ENCODE measurements at places on chromosomes 16 and 17.

DNA sequence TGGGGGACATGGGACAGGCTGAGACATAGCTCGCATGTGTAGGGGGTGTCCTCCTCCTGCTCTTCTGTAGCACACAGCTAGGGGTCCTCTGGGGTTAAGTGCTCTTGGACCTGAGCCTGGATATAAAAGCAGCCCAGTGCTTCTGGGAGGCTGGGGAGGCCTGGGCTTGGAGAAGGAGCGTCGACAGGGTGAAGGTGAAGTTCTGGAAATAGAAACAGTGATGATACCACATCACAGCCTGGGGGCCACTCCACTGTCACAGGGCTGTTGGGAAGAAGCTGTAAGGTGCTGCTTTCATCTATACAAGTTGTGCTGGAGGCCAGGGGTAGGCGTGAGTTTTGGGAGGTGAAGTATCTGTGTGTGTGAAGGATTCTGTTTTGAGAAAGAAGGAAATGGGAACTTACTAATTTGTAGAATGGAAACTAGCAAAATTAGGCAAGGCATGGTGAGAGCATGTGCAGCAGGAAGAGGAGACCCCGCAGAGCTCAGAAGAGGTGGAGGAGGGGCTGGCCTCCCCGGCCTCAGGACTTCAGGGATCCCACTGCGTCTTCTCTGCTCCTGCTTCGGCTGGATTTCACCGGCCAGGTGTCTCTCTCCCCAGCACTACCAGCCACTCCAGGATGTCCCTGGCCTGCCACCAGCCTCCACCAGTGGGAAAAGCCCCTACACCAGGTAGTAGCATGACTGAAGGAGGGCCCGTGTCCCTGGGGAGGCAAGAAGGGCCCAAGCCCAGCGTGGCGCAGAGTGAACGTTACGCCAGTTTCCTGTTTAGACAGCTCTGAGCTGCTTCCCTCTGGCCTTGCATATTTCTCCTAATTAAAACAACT lies 19.4 kb downstream of the PLCG2 start:
- DNase-seq: peak; percentile 7

GRCh38 chr17:50263331-50264262 lies 10.7 kb upstream of the TMEM92 start:
- DNase-seq: no peak

DNA sequence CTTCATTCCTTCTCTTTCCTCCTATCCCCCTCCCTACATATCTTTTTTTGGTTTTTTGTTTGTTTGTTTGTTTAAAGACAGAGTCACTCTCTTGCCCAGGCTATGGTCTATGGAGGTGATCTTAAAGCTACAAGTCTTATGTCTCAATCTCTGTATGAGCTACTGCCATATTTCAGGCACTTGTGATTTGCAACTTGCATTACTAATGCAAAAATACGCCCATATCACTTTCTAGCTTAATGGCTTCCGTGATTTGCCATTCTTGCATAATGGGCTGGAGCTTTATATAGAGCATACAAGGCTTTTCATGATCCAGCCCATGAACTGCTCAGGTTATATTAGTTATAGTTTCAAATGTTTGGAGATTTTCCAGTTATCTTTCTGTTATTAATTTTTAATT lies 7.5 kb downstream of the CFAP97D1 start:
- DNase-seq: no peak

- no peak for DNase-seq
These were observed 19.3 kb downstream of the PEMT start for GRCh38 chr17:17572010-17572785.

GRCh38 chr17:77324227-77324626 lies 183.5 kb downstream of the SEC14L1 start:
- DNase-seq: no peak

- peak; percentile 85 for DNase-seq
These were observed 27.2 kb upstream of the SHISA9 start for GRCh38 chr16:12874186-12874585.

DNA sequence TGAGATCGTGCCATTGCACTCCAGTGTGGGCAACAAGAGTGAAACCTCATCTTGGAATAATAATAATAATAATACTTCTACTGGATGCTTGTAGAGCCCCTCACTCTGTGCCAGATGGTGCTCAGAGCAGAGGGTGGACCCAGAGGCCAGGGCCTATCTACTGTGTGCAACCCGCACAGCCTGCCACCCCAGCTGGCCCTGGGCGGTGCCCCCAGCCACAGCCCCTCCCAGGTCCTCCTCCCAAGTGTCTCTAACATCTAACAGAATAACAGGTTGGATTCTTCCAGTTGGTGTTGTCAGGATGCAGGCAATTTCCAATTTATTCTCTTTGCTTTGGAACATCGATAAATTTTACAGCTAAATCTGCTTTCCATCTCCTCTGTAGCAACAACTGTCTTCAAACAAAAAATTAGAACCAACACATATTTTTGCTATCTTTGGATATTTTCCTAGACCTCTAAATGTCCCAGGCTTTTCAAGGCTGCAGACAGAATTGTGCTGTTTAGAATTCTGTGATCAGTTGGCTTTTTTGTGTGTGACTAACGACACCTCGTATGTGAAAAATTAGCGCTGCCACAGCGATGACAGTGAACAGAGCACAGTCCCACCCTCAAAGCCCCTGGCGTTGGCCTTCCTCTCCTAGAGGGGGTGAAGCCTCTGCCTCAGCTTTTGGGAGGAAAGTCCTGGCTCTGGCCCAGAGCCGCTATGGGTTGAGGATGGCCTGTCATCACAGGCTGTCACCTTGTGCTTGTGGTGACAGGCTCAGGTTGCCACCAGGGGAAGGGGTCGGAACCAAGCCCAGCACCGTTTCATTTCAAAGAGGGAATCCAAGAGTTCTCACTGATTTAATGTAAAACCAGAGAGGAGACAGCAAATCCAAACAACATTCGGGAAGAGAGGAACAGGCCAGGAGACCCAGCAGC lies 7.6 kb upstream of the EVPL start:
- peak; percentile 24 for DNase-seq

- no peak for DNase-seq
These were observed 4.6 kb downstream of the MGAT5B start for GRCh38 chr17:76872874-76873221.

- no peak for DNase-seq
These were observed 3.3 kb upstream of the AXIN2 start for GRCh38 chr17:65564793-65565192.

GRCh38 chr17:59666235-59666634 lies 41.0 kb downstream of the PTRH2 start:
- DNase-seq: no peak

GRCh38 chr17:75338335-75338734 lies 49.1 kb upstream of the SLC25A19 start:
- peak; percentile 39 for DNase-seq

GRCh38 chr16:49468611-49469310 lies 95.2 kb downstream of the C16orf78 start:
- no peak for DNase-seq

DNA sequence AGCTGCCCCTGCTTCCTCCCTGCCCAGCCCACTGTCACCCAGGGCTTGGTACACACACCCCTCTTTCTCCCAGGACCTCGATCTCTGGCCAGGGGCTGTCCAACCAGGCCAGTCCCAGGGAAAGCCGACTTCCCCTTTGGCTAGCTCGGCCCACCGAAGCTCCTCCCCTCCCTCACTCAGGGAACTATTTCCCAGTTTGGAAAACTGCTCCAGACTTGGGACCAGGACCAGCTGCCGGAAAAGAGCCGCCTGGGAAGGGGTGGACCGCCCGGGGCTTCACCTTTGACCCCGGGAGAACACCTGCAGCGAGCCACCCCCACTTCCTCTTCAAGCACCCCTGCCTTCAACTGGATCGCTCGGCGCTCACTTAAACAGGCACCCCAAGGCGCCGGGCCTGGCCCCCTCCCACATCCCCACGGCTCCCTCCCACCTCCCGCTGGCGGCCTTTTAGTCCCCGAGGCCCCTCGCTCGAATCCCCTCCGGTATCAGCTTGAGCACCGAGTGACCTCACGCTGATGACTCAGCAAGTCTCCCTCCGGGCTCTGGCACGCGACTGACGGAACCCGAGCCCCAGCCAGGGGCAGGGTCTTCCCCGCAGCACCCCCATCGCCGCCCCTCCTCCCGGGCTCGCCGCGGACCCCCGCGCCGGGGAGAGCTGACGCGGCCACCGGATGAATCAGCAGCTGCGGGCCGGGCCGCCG lies 934 bp downstream of the MAFG start:
- peak; percentile 84 for DNase-seq

GRCh38 chr17:20992987-20993862 lies 49.6 kb downstream of the USP22 start:
- DNase-seq: peak; percentile 82

- DNase-seq: no peak
These were observed 15.5 kb upstream of the SPNS2 start for GRCh38 chr17:4483012-4483840.

GRCh38 chr16:85377388-85378144 lies 235.6 kb upstream of the GSE1 start:
- DNase-seq: no peak

- DNase-seq: no peak
These were observed 13.8 kb downstream of the HEATR3 start for GRCh38 chr16:50079397-50080140.

DNA sequence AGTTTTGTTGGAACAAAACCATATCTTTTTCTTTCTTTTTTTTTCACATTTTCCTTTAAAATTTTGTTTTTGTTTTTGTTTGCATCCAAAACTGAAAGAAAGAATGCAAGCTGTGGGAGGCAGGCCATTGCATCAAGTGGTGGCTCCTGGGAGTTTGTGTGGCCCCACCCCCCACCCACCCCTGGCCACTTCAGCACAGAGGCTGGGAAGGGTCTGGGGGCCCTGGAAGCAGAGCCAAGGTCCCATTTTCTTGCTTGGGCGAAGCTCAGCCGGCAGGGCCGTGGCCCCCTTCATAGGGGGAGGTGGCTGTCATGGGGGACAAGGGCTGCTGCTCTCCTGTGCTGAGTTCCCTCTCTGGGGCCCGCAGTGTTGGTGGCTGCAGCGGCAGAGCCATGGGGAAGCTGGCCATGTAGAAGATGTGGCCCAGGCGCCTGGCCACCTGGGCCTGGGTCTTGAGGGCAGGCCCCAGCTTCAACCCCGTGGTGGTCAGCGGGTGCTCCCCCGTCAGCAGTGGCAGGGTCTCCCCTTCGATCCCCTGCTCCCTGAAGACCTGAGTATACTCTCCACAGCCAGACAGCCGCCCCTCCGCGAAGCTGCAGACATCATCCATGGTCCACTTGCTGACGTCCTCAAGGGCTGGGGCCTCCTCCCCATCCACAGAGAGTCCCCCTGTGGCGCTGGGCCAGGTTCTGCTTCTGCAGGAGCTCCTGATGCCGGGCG lies 19.8 kb downstream of the PAFAH1B1 start:
- no peak for DNase-seq

DNA sequence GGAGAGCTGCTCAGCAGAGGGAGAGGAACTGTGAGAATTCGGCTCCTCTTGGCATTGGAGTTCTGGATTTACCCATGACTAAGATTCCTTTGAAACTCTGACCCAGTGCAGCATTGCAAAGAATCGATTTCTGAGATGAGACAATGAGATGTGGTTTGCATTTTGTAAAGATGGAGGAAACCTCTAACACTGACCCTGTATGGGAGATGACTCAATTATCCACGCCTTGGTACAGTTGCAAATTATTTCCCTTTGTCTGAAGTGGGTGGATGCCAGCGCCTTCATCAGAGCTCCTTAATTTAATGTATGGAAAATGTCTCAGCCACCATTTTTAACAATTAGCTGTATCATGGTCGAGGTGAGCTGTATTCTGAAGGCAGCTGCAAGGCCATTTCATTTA lies 53.4 kb downstream of the NUP93 start:
- no peak for DNase-seq

DNA sequence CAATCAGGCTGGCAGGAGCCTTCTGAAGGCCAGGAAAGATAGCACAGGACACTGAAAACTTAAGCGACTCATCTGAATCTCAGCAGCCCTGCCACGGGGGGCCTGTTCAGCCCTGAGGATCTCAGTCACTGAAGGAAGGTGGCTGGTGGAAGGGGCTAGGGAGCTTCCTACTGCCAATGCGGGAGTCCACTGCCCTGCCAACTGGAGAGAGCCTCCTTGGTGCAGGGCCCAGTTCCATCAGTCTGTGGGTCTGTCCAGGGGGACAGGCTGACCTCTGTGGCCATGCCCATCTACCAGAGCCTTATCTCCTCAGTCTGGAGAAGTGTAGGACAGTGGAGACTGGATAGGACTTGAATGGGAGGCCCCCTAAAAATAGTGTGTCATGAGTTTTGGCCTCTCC lies 1851.6 kb downstream of the TP53TG3F start:
- DNase-seq: no peak

DNA sequence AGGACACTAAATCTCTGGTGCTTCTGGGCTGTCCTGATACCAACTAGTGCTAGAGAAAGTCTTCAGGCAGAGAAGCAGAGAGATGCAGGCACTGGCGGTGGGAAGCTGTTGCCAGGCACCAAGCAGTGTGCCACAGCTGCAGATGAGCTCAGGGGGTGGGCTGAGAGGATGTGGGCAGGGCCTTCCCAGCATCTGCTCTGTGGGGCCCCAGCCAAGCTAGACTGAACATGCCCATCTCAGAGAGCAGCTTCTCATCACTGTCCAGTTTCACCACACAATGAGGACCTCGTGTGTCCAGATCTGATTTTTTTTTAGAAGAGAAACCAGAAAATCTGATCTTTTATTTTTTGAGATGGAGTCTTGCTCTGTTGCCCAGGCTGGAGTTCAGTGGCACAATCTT lies 17.1 kb downstream of the PSKH1 start:
- DNase-seq: peak; percentile 26

DNA sequence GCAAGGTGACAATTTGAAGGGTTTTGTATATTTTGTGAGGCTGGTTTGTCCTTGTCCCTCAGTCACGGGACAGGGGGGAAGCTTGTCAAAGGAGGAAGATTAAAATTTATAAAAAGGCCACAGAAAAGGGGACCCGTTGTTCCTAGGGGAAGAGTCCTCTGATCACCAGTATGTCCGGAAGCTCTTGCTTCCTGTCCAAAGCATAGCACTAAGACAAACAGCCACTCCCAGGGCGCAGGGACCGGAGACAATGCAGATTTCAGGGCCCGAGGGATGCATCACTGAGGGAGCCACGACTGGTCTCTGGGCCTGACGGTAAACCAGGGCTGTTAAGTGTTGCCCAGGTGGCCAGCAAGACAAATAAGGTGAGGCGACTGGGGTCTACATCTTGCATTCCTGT lies 95.2 kb downstream of the MAF start:
- DNase-seq: no peak

- DNase-seq: no peak
These were observed 15.0 kb downstream of the CUEDC1 start for GRCh38 chr17:57940231-57940630.

GRCh38 chr17:38538906-38539305 lies 66.8 kb downstream of the SRCIN1 start:
- DNase-seq: no peak

DNA sequence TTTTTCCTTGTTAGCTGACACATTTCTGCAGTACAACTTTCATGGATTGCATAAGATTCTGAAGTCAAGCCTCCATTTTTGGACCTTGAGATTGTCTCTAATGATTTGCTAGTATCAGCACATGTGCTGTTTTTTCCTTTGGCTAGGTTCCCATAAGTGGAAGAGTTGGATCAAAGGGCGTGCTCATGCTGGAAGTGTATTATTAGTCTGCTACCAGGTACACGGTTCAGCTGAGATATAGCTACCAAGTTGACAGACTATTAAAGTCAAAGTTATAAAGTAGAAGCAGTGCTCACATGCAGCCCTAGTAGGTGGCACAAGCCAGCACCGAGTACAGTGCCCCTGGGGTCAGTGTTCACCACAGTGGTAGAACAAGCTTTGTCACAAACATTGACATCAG lies 3.2 kb downstream of the FAHD1 start:
- no peak for DNase-seq

GRCh38 chr17:65362826-65363225 lies 198.6 kb downstream of the AXIN2 start:
- DNase-seq: no peak

GRCh38 chr16:79127766-79128165 lies 472.8 kb downstream of the MAF start:
- DNase-seq: no peak
